Stimulated activated CD4-positive, alpha-beta T cell treated with anti-CD3 and anti-CD28 coated beads, Interleukin-12 subunit alpha, Interleukin-12 subunit beta, amount 100 ng/mL, for 48 hours (primary cell): ENCODE measurements at places on chromosomes 4 and X.

DNA sequence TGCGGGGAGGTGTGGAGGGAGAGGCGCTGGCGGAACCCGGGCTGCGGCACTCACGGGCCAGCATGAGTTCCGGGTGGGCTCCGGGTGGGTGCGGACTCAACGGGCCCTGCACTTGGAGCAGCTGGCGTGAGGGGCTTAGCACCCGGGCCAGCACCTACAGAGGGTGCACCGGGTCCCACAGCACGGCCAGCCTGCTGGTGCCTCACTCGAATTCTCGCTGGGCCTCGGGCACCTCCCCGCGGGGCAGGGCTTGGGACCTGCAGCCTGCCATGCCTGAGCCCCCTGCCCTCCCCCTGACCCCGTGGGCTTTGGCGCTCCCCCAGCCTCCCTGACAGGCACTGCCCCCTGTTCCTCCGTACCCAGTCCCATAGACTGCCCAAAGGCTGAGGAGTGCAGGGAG lies 10.8 kb upstream of the CAMK2D start:
- DNase-seq, result no peak

- DNase-seq, result no peak
These were observed 33.7 kb downstream of the SH3RF1 start for GRCh38 chr4:169236873-169237626.

DNA sequence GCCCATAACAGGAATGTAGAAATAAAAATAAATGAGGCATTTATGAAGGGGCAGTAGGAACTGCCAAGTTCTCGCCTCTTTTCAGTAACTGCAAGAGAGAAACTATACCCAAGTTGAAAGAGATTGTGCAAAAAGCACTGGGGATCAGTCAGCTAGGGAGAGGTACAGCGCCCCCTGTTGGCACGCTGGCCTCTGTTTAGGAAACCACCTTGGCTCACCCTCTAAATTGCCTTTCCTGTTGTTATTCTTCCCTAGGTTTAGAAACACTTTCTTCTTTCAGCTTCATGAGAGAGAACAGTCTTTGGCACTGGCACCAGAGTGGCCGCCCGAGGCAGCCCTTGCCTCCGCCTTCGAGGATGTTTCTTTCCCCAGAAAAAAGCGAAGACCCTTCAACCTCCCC lies 348.5 kb downstream of the MID1IP1 start:
- DNase-seq, result peak; percentile 19

DNA sequence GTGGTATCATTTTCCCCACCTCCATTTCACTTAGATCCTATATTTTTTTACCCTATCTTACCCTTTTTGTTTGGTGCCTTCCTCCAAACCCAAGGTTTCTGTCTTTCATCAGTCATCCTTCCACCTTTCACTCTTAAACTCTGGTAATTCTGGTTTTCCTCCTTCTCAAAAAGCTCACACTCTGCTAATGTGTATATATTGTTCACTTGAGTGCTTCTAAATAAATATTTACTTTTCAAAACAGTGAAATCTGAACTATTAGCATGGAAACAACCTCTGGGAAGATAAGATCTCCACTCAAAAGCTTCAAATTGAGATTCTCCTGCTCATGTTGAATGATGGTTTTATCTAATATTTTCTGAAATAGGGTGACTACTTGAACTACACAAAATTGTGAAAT lies 21.5 kb downstream of the XIAP start:
- DNase-seq, result no peak

GRCh38 chr4:185730849-185731608 lies 81.0 kb downstream of the SORBS2 start:
- no peak for DNase-seq

DNA sequence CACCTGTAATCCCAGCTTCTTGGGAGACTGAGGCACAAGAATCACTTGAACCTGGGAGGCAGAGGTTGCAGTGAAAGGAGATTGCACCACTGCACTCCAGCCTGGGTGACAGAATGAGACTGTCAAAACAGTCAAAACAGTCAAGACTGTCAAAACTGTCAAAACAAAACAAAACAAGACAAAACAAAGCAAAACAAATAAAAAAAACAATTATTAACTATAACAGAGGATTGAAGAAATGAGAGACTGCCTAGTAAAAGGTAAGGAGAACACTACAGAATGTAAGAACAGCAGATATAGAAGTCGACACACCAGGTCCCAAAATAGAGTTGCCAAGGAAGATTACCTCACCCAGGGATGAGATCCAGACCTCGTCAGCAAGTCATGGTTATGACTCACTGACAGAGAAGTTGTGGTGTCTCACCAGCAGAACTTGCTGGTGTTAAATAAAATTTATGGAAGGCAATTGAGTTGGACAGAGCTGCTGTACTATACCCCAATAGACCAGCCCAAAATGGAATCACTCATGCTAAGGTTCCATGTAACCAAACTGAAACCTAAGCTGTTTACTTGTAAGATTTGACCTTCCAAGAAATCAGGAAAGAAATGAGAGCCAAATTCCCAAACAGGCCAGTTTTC lies 32.1 kb upstream of the GK start:
- no peak for DNase-seq

GRCh38 chr4:135120195-135120594 lies 918.6 kb upstream of the PABPC4L start:
- no peak for DNase-seq

DNA sequence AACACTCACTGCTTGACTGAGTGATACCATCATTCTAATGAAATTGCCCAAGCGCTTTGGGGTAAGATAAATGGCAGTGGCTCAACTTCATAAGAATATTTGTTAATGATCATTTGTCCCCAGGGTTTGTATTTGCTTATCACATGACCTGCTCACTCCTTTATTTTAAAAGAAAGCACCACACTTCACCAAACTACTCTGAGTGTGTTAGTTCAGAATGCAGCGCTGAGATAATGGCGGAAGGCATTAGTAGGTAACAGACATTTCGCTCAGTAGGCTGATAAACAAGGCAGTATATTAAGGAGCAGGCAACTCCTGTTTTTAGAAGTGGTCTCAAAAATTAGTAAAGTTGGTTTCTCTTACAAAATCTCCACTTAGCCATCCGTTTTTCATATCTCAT lies 1.6 kb downstream of the SNX25 start:
- DNase-seq, result no peak
